Stimulated activated CD8-positive, alpha-beta memory T cell treated with anti-CD3 and anti-CD28 coated beads, Interleukin-4, amount 100 ng/mL, for 24 hours (primary cell): ENCODE measurements at places on chromosomes 13 and 19.

- no peak for DNase-seq
These were observed at the start of gene TMEM59L for GRCh38 chr19:18612772-18613588. Gene TMEM59L, plus strand, starts transcription at chr19:18612870. Its CDS starts 89 bp downstream, at chr19:18612959.

DNA sequence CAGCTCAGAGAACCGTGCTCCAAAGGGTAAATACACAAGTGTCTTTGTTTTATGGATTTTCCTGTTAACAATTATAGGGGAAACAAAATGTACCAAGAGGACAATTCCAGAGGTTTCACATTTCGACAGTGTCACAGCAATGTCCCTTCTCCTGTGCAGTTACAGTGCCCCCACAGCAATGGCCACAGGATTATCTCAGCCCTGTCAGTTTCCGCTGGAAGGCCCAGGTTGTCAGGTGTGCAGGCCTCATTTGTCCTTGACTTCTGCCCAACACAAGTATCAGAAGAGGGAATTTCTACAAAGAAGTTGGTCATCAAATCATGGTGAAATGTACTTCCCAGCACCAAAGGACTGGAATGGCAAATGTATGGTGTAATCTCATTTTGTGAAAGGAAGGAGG lies 11.2 kb upstream of the N4BP2L2 start:
- DNase-seq: no peak

- no peak for DNase-seq
These were observed 38.4 kb downstream of the PCDH8 start for GRCh38 chr13:52810011-52810410.

DNA sequence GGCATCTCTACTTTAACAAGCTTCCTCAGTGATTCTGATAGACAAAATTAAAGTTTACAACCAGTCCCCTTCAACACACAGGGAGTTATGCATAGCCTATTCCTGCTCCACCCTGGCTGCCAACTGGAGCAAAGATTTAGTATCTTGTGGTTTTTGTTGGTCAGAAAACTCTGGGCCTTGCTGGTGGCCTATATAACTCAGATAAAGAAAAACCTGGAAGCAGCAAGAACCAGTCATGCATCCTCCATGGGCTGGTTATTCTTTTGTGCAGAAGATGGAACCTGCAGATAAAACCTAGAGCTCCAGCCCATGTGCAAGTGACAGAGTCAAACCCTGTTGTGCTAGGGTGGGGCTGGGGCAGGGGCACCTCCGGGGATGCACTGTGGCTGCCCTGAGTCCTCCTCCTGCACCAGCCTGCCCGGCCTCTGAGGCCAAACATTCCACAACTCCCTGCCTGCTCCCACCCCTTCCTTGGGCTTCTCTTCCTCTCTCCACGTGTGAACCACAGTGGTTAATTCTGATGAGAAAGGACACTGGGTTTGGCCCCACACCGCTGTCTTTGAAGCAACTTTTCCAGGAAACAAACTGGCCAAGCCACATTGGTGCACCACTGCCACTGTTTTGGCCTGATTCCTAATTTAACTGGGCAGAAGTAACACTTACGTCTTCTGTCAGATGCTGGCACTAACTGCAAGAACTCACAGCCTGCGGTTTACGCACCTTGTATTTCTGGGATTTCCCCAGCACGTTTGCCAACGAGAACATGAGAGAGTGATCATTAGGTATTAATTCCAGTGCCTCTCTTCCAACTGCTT lies 23.3 kb upstream of the GGACT start:
- DNase-seq: no peak

DNA sequence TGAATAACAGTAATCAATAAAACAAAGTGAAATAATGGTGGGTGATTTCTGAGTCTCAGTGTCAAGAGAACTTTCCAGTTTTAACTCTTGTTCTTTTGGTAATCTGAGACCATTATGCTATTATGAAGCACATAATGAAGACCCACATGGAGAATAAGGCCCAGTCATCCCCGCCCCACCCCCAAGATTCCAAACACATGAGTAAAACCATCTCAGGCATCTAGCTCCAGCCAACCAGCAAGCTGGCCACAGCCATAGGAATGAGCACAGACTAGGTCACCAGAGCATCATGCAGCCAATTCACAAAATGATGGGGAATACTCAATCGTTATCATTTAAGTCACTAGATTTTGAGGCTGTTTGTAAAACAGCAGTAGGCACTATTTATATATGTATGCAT lies 1769.0 kb upstream of the PCDH20 start:
- no peak for DNase-seq

- DNase-seq: no peak
These were observed 78.4 kb downstream of the FAM216B start for GRCh38 chr13:42859760-42860159.

DNA sequence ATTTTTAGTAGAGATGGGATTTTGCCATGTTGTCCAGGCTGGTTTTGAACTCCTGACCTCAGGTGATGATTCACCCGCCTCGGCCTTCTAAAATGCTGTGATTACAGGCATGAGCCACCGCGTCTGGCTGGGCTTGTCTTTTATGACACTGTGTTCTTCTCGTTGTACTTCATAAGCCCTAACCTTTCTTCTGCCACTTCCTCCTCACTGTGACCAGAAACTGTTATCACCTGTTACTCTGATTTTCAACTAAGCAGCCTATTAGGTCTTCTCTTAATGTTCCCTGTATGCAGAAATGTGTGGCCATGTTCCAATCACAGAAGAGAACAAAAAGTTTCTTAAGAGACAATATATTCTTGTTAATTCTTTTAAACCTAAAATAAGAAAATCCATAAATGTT lies 16.4 kb downstream of the ZNF790 start:
- no peak for DNase-seq

DNA sequence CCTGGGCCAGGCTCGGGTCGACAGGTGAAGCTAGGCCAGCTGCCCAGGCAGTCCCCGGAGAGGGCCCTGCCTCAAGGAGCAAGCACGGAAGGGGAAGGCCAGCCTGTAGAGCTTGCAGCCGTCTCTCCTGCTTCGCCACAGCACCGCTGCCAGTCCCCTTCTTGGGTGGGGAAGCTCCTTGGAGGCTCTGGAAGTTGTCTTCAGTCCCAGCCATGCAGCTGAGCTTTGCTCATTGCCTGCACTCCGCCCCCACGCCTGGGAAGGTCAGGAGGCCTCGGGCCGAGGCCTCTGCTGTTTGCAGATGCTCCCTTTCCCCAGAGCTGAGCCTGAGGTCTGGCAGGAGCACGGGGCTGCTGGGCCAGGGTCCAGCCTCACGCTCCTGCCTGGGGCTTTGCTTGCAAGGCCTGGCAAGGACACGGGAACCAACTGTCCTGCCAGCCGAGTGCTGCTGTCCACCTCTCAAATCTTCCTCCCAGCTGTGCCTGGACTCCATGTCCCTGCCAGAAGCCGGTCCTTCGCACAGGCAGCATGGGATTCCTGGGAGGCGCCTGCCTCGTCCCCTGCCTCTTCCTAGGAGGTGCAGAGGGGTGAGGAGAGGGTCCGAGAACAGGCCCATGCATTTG lies 13.3 kb downstream of the PLEKHF1 start:
- no peak for DNase-seq

DNA sequence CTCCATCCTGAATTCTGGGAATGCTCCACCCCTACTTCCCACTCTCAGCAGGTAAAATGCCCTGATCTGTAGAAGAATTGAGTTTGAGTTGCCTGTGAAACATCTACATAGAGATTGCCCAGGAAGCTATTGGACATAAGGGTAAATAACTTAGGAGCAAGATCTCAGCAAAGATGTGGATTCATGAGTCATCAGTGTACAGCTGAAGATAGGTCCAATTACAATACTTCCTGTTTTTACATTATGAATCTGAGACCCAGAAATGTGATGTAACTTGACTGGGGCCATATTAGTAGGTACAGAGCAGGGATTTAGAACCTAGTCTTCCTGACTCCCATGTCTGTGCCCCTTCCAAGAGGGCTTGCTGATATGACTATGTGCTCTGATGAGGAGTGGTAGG lies 79.4 kb upstream of the FNDC3A start:
- no peak for DNase-seq

DNA sequence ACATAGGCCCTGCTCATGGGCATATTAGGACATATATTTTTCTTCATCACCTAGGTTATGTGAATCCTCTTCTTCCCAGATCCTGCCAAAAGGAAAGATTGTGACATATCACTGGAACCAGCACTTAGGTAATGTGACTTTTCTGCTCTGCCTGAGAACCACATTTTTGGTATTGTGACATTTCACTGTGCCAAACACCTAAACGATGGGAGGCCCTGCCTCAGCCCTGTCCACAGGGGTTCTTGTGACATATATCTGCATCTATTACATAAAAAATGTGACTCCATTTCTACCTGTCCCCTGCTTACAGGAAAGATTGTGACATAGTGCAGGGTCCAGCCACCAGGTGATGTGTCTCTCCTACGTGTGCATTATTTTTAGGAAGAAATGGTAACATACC lies 18.5 kb upstream of the ZNF730 start:
- no peak for DNase-seq

DNA sequence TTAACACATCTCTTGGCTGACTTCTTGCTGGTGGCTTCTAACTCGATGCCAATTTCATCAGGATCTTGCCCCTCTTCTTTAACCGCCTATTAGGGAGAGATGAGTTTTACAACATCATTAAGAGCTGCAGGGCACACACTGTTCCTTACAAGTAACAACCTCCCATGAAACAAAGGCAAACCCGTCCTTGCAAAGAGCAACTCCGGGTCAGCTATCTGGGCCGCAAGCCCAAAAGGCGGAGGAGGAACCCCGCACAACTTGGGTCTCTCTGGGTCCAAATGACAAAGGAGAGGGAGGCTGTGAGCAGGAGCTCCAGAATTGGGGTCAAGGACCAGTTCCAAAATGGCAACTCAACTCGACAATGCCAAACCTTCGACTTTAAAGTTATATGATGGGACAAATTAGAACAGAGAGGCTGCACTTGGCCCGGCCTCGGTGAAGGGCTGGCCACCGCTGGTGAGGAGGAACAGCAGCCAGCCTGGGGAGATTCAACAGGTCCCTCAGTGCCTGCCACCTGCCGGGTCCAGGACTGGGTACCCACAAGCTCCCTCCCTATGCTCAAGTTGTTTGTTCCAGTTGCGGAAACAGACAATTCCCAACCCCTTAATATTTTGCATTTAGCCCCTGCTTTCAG lies 1.1 kb downstream of the SAFB2 start:
- no peak for DNase-seq

DNA sequence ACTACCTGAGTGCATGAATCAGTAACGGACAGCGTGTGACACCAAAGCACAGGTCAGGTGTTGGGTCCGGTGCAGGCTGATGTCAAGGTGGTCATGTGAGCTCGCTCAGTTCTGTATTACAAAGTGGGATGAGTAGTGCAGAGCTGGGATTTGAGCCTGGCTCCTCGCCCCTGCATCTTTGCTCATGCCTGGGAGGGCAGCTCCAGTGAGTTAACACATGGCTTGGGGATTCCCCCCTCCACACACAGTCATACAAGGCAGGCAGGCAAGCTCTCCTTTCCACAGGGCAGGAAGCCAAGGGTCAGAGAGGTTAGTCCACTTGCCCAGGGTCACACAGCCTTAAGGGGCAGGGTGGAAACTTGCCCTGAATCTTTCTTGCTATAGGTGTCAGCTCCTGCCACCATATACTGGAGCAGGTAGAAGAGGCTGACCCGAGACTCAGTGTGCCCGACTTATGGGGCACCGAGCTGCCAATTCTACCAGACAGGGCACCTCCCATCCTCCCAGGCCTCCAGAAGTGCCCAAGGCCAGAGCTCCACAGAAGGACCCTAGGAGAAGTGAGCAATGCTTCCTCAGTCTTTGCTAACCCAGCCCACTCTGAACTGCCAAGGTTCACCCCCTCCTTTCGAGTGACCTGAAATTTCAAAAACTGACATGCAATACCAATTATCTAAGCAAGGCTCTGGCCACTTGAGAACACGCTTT lies 35.4 kb downstream of the ZNF787 start:
- no peak for DNase-seq

GRCh38 chr19:35231956-35232645 lies 3.6 kb upstream of the FAM187B start:
- DNase-seq: no peak

GRCh38 chr13:50387051-50387581 lies 371.9 kb downstream of the KCNRG start:
- DNase-seq: peak; percentile 10

- DNase-seq: no peak
These were observed at the start of gene ERICH6B for GRCh38 chr13:45615501-45616101. Gene ERICH6B, minus strand, starts transcription at chr13:45615739. Its CDS starts 18,734 bp downstream, at chr13:45597005.

DNA sequence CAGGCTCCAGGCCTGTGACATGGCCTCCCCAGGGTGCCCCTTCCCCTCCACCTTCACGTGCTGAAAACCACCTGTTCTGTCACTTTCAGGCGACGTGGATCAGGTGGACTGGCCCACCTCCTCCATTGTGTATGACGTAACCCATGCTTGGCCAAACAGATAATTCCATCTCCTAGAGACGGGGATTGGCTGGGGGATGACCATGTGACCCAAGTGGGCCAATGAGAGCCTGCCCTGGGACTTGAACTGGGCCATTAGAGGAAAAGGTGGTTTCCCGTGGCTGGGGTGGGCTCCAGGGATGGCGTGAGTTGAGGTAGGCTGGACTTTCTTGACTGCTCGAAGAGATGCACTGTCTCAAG lies 3.6 kb upstream of the ADAMTSL5 start:
- DNase-seq: no peak

GRCh38 chr13:101417043-101417406 lies 717 bp upstream of the NALCN start:
- DNase-seq: no peak
